ENCODE measurements at places on chromosomes 7 and 10.

GRCh38 chr10:27949528-27950241 is 49.2 kb downstream of the ODAD2 start:
- DNase-seq = no peak

DNA sequence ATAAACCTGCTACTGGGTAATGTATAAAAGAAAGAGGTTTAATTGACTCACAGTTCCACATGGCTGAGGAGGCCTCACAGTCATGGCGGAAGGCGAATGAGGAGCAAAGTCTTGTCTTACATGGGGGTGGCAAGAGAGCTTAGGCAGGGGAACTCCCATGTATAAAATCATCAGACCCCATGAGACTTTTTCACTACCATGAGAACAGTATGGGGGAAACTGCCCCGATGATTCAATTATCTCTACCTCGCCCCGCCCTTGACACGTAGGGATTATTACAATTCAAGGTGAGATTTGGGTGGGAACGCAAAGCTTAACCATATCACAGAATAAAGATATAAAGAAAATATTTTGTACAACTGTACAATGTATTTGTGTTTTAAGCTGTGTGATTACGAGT is 39.4 kb upstream of the PLCE1 start:
- no peak for DNase-seq

DNA sequence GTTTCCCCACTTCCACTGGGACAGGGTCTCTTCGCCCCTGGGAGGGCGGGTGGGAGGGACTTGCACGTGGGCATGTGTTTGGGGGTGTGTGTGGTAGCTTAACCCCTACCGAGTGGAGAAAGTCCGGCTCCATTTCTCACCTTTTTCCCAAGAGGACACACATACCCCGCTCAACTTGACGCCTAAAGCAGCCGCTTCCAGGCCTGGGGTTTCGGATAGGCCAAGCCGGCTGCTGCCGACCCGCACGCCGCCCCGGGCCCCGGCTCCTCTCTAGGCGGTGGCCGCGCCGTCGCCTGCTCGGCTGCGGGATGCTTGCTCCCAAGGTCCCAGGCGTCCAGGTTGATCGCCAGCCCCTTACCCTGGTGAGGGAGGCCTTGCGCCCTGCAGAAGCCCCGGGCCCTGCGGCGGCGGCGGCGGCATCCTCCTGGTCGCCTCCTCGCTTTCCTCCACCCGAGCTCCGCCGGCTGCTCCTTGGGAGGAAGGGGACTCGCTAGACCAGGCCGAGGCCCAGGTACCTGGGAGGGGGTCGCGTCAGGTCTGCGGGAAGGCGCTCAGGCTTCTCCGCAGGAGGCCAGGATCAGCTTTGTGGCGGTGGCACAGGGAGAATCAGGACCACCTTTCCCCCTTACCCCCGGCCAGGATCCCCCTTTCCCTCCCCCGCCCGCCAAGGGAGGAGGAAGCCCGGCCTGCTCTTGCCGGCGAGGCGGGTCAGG is 3.2 kb upstream of the GATA3 start:
- DNase-seq = no peak

DNA sequence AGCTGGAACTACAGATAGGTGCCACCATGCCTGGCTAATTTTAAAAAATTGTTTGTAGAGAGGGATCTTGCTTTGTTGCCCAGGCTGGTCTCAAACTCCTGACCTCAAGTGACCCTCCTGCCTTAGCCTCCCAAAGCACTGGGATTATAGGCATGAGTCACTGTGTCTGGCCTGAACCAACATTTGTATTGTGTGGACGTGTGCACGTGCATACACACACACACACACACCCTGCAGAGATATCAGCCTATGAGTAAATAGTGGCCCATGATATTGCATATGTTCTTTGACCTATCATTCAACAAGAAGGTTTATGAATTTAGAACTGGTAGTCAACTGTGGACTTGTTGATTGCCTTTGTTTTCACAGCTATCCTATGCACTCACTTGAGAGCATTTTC is 161.6 kb downstream of the BAMBI start:
- no peak for DNase-seq

DNA sequence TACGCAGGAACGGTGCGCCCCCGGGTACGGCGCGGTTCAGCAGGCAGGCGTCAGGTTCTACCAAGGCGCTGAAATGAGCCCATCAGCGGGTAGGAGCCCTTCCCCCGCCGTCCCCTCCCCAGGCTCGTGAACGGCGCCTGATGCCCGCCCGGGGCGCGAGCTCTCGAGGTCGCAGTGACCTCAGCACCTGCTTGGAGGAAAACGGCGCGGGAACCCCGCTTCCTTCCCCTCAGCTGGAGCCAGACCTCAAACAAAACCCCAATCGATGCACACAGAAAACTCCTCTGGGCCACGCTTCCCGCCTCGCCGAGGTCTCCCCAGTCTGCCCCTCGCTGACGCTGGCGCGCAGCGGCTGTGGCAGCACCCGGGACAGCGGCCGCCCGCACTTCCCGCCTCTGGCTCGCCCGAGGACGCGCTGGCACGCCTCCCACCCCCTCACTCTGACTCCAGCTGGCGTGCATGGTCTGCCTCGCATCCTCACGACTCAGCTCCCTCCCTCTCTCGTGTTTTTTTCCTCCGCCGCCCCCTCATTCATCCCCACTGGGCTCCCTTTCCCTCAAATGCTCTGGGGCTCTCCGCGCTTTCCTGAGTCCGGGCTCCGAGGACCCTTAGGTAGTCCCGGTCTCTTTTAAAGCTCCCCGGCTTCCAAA is 514 bp upstream of the GAD2 start:
- DNase-seq = no peak

GRCh38 chr10:126948355-126949160 is 43.3 kb downstream of the DOCK1 start:
- no peak for DNase-seq

DNA sequence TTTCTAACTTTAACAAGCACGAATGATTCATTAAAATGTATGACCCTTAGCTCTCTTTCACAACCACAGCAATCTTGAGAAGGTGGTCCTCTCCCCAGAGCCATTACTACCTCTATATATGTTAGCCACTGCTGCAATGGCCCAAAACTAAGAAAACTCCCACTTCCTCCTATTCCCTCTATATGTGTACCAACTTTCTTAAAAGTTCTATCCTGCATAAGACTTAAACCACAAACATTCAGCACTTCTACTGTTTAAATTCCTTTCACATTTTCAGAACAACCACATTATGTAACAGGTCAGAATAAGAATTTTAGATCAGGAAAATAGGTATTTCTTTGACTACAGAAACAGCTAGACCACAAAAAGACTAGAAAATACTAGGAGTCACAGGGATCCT is 36.2 kb downstream of the WASL start:
- no peak for DNase-seq

- no peak for DNase-seq
Observed at GRCh38 chr7:31304446-31304845, 36.1 kb downstream of the NEUROD6 start.

DNA sequence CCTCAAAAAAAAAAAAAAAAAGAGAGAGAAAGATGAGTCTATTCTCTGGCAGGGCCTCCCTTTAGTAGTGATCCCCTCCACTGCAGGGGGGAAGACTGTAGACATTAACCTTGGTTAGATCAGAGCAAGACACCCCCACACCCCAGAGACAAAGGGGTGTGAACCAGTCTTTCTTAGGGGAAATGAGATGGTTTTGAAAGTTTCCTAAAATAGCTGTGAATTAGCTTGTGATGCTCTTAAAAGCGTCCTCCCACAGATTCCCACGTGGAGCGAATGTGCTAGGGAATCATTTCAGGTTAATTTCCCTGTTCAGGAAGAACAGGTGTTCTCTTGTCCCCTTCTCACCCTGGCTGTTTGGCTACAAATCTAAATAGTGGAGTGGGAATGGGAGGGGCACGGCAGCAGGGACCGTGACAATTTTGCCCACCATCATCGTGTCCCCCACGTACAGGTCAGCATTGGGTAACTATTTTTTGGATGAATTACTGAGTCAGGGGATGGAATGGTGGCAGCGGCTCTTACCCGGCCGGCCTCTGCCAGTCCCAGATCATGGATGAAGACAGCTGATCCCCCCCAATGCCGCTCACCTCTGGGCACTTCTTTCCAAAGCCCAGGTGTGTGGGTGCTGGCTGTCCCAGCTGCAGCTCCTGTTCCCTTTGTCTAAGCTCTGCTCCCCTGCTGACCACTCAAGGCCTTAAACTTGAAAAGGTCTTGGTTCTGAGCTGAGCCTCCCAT is 152.9 kb downstream of the CCDC3 start:
- DNase-seq = no peak

GRCh38 chr10:88702848-88703597 is 3.0 kb upstream of the LIPK start:
- no peak for DNase-seq

GRCh38 chr7:3042861-3043489 is 692 bp downstream of the CARD11 start:
- peak; percentile 39 for DNase-seq

DNA sequence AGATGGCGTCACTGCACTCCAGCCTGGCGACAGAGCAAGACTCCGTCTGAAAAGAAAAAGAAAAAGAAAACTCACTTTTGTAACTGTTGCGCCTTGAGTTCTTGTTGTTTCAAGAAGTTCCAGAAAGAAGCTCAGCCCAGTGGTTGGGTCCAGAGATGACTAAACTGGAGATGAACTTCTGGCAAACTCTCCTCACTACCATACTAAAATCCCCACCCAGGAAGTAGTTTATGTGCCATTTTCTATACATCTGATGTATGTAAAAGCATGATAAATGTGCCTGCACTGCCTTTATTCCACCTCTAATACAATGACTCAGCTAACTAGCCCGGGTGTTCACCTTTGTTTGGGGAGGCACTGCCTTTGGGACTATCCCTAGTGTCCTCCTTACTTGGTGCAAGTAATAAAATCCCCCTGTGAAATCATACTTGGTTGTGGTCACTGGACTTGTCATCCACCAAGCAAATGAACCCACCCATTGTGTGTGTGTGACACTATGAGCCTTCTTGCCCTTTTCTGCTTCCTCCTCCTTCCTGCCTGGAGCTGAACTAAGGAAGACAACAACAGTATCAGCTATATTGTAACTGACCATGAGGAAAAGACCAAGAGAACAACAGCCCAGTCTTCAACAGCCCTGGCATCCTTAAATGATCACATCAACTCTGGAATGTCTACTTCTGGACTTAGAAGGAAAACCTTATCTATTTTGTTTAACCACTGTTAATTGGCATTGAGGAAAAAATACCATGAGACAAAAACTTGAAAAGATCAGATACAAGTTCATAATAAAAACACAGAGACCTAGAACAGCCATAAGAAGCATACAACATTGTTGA is 33.6 kb downstream of the JMJD1C start:
- DNase-seq = no peak

DNA sequence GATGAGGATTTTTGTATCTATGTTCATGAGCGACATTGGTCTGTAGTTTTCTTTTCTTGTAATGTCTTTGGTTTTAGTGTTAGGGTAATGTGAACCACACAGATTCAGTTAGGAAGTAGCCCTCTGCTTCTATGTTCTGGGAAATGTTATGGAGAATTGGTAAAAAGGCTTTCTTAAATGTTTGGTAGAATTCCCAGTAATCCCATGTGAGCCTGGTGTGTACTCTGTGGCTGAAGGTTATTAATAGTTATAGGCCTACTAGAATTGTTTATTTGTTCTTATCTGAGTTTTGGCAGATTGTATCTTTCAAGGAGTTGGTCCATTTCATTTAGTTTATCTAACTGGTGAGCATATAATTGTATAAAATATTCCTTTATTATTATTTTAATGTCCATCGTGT is 484.6 kb upstream of the GHITM start:
- DNase-seq = no peak

- DNase-seq = no peak
Observed at GRCh38 chr10:130570074-130570473, 433.9 kb downstream of the GLRX3 start.

DNA sequence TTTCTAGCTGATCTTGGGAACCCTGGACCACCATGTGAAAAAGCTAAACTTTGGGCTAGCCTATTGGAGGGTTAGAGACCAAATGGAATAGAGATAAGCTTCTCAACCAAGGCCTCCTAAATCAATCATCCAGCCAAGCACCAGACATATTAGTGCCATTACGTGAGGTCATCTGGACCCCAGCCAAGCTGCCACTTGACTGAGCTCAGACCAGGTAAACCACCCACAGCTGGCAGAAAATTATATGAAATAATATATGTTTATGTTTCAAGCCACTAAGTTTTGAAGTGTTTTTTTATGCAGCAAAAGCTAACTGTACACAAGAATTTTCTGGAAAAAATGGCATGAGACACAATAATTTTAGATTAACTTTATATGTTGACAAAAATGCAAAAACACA is 82.6 kb upstream of the PCGF5 start:
- no peak for DNase-seq

DNA sequence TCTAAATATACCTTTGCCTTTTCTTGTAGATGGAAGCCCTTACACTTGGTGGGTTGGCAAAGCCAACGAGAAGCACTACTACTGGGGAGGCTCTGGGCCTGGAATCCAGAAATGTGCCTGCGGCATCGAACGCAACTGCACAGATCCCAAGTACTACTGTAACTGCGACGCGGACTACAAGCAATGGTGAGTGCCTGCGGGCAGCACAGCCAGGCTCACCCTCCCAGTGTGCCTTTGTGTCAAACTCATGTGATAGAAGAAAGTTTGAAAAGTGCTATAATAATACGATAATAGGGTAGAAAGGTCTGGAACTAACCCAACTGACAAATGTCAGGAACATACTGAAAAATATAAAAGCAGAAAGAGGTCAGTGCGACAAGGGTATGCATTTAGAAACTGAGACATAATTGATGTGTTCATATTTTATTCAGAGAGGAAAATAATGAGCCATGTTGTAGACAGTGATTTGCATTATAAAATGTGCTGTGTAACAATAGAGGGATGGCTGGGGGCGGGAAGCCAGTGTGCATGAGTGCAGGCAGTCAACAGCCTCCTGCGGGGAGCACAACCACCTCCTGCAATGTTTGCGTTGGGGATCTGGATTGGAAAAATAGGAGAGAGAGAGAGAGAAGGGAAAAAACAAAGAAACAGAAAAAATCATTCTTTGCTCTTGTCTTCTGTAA is 686.9 kb upstream of the C7orf33 start:
- no peak for DNase-seq

GRCh38 chr10:29610876-29611647 is 23.7 kb downstream of the SVIL start:
- no peak for DNase-seq

DNA sequence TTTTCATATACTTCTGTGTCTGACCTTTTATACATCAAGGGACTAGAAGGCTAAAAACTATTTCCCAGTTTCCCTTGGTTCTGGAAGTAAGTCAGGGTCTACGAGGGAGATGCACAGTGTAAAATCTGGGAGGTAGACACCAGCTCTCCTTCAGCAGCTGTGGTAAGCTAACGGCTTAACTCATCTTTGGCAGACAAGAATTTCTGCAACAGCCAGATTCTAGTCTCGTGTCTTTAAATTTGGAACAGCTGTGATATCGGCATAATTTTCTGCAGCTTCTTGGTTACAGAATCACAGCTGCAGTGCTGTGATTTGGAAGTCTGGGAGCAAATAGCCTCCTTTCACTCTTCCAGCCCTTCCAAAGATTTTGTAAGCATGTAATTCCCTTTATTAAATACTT is 37.4 kb upstream of the ABCB4 start:
- DNase-seq = no peak

- DNase-seq = no peak
Observed at GRCh38 chr7:14424675-14425074, 435.2 kb upstream of the ETV1 start.

GRCh38 chr7:42671627-42672026 is 240.2 kb downstream of the C7orf25 start:
- no peak for DNase-seq

GRCh38 chr10:130957423-130957822 is 354.1 kb downstream of the TCERG1L start:
- no peak for DNase-seq

Measured in T-helper 17 cell (primary cell).